ENCODE measurements at places on chromosomes 2 and 18.

DNA sequence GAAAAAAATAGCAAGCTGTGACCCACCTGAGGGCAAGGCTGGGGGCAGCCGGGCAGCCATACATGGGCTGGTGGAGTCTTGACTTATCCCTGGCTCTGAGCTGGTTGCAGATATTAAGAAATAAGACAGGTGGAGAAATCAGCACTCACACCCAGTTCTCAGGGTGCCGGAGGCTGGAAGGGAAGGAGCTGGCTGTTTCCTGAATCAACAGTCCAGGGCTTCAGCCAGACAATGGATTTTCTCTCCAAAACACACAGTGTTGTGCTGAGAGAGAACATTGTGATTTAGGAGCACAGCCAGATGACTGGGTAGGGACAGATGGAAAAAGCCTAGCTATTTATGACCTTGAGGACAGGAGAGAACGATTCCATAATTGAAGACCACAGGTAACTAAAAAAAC lies 208.8 kb downstream of the LDLRAD4 start:
- DNase-seq: no peak

DNA sequence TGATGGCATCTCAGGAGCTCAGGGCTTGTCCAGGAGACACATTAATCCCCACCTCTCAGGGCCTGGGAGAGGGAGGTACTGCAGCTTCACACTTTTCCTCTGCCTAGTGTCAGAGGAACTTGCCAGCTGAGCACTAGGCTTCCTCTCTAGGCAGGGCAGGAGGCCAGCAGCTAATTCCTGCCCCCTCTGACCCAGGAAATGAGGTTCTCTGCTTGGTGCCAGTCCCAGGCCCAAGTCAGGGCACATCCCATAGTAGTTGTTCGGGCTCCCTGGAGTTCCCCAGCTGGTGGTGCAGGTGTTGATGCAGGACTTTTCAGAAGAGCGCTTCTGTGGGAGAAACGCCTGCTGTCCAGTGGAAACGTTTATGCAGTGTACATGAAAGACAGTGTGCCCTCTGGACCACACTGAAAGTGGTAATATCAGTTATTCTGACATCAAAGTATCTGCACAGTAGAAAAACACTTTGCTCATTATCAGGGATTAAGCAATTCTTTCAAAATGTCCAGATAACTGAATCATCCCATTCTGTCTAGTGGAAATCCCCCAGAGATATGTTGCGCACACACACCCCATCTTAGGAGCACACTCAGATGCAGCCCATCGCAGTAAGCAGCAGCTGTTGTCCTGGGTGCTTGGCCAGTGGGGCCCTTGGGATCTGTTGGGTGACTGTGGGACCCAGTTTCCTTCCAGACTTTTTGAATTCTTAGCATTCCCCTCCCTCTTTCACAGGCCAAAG lies 17.8 kb upstream of the SCLY start:
- no peak for DNase-seq

DNA sequence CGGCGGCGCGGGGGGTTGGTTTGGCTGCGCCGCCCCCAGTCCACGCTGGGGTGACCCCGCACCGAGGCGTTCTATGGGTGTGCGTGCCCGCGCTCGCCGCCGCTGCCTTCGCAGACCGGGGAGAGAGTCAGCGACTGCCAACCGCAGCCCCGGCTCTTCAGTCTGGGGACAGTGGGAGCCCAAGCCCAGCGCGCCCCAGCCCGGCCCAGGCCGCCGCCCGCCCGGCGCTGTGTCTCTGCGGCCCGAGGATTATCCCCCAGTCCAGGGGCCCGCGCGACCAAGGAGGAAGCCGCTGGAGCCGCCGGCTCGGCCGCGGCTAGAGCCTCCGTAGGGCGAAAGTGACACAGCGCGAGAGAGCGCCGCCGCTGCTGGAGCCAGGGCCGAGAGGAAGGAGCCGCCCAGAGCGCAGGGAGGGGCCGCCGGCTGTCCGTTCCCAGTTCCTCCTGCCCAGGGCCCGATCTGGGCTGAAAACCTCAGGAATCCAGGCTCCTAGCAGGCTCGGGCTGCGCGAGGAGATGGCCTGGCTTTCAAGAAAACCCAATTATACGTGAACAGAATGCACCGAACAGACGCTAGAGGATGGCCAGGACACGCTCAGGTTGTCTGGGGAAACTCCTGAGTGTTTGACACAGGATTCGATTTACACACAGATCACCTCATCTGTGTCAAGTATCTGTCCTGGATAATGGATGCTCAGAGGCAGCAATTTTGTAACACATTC lies 2.4 kb downstream of the CTIF start:
- DNase-seq: peak; percentile 82

DNA sequence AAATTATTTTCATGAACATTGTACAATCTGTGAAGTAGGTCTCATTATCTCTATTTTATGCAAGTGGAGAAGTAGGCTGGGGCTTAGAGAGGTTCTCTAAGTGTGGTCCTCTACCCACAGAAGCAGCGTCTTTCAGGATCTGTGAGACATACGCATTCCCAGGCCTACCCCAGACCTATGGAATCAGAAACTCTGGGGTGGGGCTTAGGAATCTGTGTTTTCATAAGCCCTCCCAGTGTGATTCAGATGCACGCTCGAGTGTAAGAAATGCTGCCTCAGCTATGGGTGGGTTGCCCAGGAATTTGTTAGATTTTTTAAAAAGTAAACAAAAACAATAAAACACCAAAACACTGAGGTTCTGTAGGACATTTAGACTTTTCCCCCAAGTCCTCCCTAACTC lies 14.8 kb upstream of the ZAP70 start:
- DNase-seq: no peak

DNA sequence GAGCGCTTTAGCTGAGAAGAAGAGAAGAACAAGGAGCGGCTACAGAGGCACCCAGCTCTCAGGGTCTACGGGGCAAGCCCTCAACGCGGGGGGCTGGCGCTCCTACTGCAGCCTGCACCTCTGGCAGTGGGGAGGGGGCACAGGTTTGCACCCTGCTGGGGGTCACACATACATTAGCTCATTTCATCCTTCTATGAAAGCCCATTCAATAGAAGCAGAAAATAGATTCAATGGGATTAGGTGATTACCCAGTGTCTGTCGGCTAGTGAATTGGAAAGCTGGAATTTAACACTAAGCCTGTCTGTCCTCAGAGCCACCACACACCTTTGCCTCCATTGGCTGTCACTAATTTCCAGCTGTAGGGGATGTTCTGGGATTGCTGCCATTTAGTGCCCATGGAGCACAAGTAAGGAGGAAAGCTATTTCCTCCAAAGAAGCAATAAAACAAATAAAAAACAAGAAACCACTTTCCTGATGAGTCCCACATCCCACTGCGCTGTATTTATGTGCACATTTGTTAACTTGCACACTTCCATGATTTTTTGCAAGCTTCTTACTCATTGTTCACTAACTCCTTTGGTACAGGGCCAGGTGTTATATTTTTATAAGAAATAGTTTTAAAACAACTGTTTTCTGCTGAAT lies 319.6 kb upstream of the REV1 start:
- DNase-seq: no peak

- DNase-seq: peak; percentile 55
Measured at GRCh38 chr2:151238527-151239487, 22.9 kb downstream of the RBM43 start.

DNA sequence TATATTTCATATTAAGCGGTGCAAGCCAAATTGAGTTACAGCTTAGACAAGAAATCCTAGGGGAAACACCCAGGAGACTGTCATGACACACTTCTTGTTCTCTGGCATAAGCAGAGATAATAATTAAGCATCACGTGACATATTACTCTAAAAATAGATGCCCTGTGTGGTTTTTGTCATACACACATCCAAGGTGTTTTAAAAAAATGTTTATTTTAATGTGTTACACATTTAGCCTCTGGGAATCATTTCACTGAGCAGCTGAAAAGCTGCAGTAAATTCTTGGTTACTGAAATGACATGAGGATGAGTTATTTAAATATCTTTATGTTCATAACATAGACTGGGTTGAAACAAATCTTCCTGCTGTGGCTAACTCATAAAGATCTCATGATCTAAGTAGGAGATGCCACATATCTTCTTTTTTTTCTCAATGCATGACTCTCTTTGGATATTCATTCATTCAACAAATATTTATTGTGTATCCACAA lies 38.0 kb upstream of the ERMN start:
- DNase-seq: peak; percentile 20

GRCh38 chr2:101197215-101197745 lies 46.1 kb upstream of the TBC1D8 start:
- no peak for DNase-seq

DNA sequence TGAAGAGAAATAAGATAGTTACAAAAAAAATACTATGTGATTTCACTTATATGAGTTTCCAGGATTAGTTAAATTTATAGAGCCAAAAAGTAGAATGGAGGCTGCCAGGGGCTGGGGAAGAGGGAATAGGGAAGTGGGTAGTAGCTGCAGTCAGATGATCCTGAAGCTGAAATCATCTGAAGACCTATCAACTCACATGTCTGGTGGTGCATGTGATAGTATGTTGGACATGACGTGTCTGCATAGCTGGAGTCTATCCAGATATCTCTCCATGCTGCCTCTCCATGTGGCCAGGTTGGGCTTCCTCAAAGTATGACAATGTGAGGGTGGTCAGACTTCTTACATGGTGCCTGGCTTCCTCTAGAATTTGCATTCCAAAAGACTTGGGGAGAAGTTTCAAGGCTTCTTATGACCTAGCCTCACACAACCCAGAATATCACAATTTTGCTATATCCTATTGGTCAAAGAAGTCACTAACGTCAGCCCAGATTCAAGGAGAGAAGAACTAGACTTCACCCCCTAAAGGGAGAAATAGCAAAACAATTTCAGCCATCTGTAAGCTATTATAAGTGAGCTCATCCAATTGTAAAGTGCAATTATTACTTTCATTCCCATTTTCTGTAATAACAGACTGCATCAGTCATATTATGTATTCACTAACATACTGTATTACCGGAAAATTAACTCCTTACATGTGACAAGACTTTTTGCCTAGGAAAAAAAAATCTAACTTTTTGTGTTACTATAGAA lies 14.0 kb upstream of the ZNF396 start:
- no peak for DNase-seq

- DNase-seq: no peak
Measured at GRCh38 chr2:128197059-128197458, 106.1 kb downstream of the UGGT1 start.

GRCh38 chr2:62554440-62554839 lies 48.4 kb upstream of the TMEM17 start:
- no peak for DNase-seq

DNA sequence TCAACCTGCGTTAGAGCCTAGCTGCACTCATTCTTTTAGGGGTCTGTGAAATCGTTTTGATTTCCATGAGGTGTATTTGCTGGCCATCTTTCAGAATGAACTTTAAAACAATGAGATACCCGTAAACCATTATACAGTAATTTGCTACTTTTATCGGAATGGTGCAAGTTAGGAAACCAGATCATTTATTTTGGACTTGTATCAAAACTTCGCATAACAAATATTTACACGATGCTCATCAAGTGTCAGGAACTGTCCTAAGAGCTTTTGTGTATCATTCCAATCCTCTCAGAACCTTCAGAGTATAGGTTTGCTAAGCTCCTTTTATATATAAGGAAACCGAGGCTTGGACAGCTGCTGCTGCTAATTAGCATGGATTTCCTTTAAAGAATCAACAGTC lies 22.4 kb upstream of the SLC1A4 start:
- DNase-seq: no peak

DNA sequence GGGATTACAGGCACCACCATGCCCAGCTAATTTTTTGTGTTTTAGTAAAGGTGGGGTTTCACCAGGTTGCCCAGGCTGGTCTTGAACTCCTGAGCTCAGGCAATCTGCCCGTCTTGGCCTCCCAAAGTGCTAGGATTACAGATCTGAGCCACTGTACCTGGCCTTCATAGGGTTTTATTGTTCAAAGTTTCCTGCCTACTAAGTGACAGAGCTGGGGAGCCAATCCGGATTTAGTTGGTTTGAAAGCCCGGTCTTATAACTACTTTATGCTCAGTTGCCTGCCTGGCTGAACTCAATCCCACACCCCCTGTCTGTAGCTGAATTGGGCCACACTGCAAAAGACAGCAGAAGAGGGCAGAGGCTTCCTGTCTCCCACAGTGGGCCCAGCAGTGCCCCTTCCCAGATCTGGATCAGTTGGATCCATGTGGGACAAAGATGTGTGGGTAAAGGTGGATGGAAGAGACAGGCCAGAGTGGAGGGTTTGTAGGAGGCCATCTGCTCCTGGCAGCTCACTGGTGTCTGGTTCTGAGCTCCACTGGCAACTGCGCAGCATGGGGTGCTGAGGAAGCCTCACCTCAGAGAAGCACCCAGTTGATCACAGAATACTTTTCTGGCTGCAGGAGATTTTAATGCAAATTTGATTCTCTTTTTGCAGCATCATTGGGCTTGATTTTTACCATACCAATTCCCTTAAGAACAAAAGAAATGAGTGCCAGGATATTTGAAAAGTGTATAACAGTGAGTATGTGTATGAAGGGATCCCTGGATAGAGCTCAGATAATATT lies 144.9 kb downstream of the DDX1 start:
- DNase-seq: no peak

DNA sequence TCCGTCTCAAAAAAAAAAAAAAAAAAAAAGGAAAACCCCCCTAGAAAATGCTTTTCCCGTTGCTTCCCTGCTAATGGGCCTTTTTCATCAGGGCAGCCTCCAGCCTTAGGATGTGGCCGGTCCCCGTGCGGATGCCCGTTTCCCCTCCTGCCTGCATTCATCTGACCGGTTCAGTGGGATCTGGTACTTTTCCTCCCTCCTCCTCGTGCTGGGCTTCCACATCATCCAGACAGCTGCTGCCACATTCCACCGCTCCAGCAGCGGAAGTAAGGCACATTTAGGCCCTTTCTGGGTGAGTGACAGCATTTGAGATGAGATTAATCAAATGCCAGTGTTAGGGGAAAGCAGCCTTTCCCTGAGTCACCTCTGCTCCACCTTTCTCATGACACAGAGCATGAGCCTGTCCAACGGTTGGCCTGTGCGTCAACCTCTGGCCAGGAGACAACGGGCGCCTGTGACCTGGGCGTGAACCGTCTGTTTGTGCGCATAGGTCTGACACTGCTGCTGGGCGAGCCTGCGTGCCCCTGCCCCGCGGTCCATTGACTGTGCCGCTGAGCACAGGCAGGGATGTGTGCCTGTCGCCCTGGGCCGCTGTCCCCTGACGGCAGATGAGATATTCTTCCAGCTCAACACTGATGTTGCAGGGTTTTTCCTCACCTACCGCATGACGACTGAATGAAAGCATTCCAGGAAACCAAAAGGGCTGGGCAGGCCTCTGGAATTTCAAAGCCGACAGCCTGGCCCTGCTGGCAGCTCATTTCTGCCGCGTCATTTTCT lies 174.0 kb downstream of the TGIF1 start:
- peak; percentile 78 for DNase-seq

DNA sequence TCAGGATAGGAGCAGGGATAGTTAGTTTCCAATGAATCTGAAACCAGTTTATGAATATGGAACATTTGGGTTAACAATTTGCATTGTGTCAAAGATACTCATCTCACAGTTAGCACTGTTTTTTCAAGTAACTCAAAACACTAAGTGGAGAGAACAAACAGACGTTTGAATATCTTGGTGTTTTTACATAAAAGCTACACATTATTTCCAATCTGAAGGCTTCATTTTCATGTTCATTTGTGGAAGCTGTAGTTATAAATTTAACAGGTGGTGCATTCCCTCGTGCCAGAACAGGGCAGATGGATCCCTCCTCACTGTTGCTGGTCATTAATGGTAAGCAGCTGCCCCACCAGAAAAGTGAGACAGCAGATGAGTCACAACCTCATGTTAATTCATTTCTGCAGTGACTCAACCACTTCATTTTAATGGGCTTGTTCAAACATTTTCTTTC lies 286.9 kb downstream of the TMX3 start:
- DNase-seq: no peak

All from hepatic stellate cell (primary cell).